ENCODE measurements at places on chromosomes 13 and 19. TPM values are rescaled to one million over a fixed set of nuclear protein-coding genes. Genes with fewer than 3 reads are reported as not detected.

Gene CEACAM3
- total RNA-seq, result not detected

Gene DOCK6
- total RNA-seq, result 10.5 TPM

Gene SBK2
- total RNA-seq, result not detected

DNA sequence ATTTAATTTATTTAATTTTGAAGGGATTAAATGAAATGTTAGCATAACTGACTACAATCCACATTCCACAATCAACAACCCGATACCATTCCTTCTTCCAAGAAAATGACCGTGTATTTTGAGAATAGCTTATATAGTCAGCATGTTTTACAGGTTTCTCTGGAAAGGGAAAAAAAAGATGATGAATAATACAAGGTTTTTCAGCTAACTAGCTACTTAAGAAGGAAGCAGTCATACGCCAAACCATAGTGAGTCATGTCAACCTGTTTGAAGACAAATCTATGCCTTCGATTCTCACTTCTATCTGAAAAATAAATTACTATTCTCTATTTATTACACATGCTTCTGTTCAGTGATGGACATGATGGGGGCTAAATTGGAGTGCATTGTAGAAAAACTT lies 258.6 kb downstream of the EFNB2 start:
- DNase-seq, result no peak

GRCh38 chr13:60066226-60066625 lies 97.5 kb downstream of the DIAPH3 start:
- no peak for DNase-seq

GRCh38 chr13:70237131-70237530 lies 128.9 kb upstream of the KLHL1 start:
- no peak for DNase-seq

DNA sequence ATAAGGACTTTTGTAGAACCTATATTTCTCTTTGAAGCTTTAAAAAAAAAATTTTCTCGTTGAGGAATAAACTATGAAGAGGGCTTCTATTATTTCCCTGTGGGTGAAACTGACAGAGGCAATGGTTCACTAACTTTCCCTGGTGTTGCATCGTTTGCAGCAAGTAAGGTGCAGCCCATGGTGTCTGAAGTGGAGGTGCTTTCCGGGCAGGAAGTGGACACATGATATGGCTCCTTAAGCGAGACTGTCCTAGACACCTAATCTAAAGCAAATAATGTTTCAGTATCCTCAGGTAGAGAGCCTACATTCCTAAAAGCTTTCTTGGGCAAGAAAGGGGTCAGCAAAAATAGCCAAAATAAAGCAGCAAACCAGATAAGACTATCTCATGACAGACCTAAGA lies 437.6 kb upstream of the ARGLU1 start:
- DNase-seq, result no peak

DNA sequence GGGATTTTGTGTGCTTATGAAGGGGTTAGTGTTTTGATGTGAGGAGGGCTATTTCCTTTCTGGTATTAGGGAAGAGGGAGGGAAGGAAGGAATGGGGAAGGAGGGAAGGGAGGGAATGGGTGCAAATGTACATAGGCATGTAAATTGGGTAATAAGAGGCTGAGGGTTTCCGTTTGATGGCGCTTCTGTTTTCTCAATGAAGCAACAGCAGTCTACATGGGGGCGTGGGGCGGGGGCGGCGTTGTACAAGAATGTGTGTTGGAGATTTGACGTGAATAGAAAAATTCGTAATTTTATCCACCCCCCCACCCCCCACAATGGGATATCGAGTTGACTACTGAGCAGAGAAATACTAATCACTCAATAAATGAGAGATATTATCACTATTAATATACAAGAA lies 52.5 kb downstream of the PDS5B start:
- no peak for DNase-seq

GRCh38 chr13:75255653-75256052 lies 226.3 kb downstream of the TBC1D4 start:
- DNase-seq, result no peak

- DNase-seq, result no peak
Observed at GRCh38 chr13:112627161-112627560, 39.2 kb upstream of the TUBGCP3 start.

Measured in cerebellum (tissue), 4 donors.